ENCODE measurements at places on chromosomes 5 and 9. TPM values are rescaled to one million over a fixed set of nuclear protein-coding genes. Genes with fewer than 3 reads are reported as not detected.

The BTNL8 gene
- total RNA-seq, result not detected

The CMYA5 gene
- 0.19 TPM for total RNA-seq

The PCDHA3 gene
- total RNA-seq, result 0.88 TPM

The FAM174A gene
- total RNA-seq, result 13.0 TPM

The ZNF300 gene
- 2.3 TPM for total RNA-seq

The FGF10 gene
- total RNA-seq, result not detected

The FGF18 gene
- 0.62 TPM for total RNA-seq

The SLC6A3 gene
- total RNA-seq, result 0.09 TPM

The FAM200C gene
- 1.9 TPM for total RNA-seq

The GPR150 gene
- 0.18 TPM for total RNA-seq

The SREK1IP1 gene
- 7.5 TPM for total RNA-seq

The EPB41L4A gene
- 1.5 TPM for total RNA-seq

The IL31RA gene
- 1.3 TPM for total RNA-seq

The C6 gene
- not detected for total RNA-seq

The SNCAIP gene
- total RNA-seq, result 0.03 TPM

The ANKRD31 gene
- 0.03 TPM for total RNA-seq

The HAVCR2 gene
- total RNA-seq, result 0.39 TPM

The TNC gene
- total RNA-seq, result 0.68 TPM

The C5orf47 gene
- total RNA-seq, result not detected

The SLC36A3 gene
- not detected for total RNA-seq

The APBA1 gene
- 0.11 TPM for total RNA-seq

The PPP3R2 gene
- not detected for total RNA-seq

The CNOT8 gene
- total RNA-seq, result 41.5 TPM

The PCA3 gene
- total RNA-seq, result not detected

The CDC25C gene
- 10.1 TPM for total RNA-seq

The FOXD4 gene
- total RNA-seq, result 0.82 TPM

The ZDHHC11 gene
- 14.5 TPM for total RNA-seq

The TLX3 gene
- total RNA-seq, result not detected

The AJM1 gene
- total RNA-seq, result 4.4 TPM

The SLC27A6 gene
- 0.06 TPM for total RNA-seq

The KCNV2 gene
- not detected for total RNA-seq

The SLC34A3 gene
- not detected for total RNA-seq

The PHYHD1 gene
- not detected for total RNA-seq

The INSL6 gene
- not detected for total RNA-seq

The SLC6A7 gene
- 0.02 TPM for total RNA-seq

The MEGF10 gene
- total RNA-seq, result not detected

The IRX1 gene
- total RNA-seq, result not detected

The SAXO1 gene
- not detected for total RNA-seq

The NOXA1 gene
- 0.78 TPM for total RNA-seq

The ROPN1L gene
- total RNA-seq, result 1.9 TPM

The IL13 gene
- total RNA-seq, result not detected

The PCDHB16 gene
- total RNA-seq, result 0.06 TPM

The IFNK gene
- total RNA-seq, result not detected
